T-cell (primary cell): ENCODE measurements at places on chromosomes 6 and 20.

DNA sequence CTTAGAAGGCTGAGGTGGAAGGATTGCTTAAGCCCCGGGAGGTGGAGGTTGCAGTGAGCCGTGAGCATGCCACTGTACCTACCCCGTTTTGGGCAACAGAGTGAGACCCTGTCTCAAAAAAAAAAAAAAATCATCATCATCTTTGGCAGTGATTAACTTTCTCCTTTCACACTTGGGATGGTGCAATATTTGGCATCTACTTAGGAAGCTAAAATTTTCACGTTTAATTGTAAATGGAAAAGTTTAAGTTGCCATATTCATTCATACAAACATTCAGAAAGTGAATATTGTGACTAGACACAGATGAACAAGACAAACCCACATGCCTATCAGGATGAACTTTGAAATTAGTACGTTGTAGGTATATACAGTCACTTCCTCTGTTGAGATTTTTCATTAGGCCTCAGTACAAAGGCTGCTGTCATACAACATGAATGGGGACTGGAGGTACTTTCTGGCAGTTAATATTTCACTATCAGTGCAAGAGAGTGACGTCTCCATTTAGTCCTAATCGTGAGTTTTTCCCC is 10.3 kb downstream of the TOP1 start:
- no peak for DNase-seq

DNA sequence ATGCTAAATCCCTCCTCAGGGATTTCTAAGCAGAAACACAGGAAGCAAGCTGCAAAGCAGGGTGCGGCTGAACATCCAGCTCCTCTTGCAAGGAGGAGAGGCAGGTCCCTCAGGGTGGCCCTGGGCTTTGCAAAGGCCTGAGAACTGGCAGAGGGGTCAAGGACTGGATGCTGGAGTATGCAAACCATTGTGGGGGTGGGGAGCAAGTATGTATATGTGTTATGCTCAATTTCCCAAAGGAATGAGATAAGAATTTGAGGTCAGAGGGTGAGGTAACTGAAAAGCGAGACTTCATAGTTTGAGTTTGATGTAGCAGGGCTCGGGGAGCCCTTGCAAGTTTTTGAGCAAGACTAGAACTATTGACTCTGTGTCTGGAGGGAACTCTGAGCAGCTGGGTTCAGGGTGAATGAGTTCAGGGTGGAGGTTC is 11.2 kb downstream of the SLC22A2 start:
- no peak for DNase-seq

GRCh38 chr6:33857093-33857931 is 53.5 kb upstream of the MLN start:
- no peak for DNase-seq

GRCh38 chr6:42727087-42727611 is 4.8 kb upstream of the PRPH2 start:
- no peak for DNase-seq

DNA sequence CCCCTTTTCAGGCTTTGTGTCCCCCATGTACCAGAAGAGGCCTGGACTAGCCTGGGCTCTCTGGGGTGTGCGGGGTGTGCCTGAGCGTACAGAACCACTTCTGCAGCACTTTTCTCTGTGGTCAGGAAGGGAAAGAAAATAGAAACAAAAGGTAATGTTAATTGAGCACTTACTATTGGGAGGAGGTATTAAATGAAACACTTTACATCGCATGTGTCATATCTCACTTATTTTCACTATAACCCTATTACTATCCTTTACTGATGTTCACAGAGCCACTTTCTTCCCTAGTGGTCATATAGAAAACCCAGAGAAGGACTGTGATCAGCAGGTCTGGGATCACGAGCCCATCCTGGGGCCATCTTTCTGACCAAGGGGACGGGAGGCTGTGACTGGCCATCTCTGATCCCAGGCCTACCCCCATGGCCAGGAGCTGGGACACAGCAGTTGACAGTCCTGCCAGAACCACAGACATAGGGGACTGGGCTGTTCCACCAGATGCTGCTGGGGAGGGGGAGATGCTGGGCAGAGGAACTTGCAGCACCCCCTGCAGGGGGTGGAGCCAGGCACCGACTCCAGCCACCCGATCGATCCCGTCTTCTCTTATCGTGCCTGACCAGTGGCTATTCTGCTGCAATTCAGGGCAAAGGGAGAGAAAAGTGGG is 107.6 kb downstream of the VEGFA start:
- DNase-seq: no peak

DNA sequence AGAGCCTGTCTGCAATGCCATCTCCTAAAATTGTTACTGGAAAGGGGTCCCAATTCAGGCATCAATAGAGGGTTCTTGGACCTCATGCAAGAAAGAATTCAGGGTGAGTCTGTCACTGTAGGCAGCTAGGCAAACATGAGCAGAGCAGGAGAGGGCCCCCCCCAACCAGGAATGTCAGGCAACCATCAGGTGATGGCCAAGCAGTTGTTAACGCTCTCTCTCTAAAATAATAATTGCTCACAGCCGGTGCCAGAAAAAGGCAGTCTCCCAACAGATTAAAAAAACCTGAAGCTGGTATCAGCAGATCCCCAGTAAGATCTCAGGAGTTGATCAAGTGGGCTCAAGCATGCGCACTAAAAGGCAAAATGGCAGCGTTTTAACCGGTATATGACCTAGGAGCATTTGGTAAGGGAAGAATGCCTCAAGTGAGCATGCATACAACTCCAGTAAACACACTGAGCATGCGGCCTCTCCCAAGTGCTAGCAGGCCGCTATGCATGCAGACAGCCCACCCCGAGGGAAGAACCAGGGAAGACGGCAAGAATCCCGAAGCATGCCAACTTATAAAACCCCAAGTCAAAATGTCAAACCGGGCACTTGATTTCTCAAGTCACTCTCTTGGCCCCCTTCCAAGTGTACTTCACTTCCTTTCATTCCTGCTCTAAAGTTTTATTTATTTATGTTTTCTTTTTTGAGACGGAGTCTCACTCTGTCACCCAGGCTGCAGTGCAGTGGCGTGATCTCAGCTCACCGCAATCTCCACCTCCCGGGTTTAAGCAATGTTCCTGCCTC is 44.0 kb upstream of the RNGTT start:
- DNase-seq: no peak

GRCh38 chr20:52612046-52612632 is 360.0 kb upstream of the TSHZ2 start:
- no peak for DNase-seq

DNA sequence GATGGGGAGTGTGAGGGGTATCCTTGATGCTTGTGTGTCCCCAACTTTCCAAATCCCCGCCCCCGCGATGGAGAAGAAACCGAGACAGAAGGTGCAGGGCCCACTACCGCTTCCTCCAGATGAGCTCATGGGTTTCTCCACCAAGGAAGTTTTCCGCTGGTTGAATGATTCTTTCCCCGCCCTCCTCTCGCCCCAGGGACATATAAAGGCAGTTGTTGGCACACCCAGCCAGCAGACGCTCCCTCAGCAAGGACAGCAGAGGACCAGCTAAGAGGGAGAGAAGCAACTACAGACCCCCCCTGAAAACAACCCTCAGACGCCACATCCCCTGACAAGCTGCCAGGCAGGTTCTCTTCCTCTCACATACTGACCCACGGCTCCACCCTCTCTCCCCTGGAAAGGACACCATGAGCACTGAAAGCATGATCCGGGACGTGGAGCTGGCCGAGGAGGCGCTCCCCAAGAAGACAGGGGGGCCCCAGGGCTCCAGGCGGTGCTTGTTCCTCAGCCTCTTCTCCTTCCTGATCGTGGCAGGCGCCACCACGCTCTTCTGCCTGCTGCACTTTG is at the start of gene TNF:
TSS of gene TNF (plus strand) at position 231 of the 567 bp plus-strand sequence. CDS start at position 408, 177 bp downstream.
- peak; percentile 58 for DNase-seq

- DNase-seq: no peak
Observed at GRCh38 chr20:63686492-63687321, 9.7 kb upstream of the TNFRSF6B start.

DNA sequence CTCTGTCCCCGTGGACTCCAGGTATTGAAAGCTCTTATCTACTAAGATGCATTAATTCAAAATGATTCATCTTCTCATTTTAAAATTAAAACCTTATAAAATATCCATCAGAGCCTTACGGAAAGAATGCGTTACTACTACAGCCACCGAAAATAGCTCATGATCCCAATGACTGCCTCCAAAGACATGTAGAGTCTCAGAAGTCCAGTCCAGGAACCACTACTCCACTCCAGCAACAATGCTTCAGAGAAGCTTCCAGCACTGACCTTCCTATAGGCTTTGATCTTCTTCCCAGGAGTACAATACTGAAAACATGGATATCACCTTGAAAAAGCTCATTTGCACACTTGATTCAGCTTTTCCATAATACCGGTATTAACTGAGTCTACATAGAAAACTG is 94.3 kb downstream of the CHD6 start:
- no peak for DNase-seq

DNA sequence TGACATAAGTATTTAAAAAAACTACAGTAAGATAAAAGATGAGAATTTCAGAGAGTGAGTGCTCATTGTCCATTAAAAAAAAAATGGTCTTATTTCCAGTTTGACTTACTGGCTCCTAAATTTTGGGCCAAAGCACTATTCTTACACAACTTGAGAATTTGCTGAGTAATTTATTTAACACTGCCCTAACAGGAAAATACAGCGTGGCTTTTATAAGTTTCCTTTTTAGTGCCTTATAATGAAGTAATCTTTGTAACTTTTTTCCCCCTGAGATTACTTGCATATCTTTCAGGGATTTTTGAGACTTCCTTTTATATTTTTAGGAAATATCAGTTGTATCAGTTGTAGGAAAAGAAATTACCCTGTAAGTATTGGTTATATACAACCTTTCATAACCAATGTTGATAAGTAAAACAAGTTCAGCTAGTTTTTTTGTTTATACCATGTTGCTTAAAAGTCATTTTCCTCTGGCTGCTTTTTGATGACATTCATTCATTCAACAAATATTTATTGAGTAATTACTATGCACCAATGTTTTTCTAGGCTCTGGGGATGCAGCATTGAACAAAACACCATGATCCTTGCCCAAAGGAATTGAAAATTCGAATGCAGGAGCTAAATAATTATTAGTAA is 106.4 kb upstream of the SGK1 start:
- DNase-seq: no peak

DNA sequence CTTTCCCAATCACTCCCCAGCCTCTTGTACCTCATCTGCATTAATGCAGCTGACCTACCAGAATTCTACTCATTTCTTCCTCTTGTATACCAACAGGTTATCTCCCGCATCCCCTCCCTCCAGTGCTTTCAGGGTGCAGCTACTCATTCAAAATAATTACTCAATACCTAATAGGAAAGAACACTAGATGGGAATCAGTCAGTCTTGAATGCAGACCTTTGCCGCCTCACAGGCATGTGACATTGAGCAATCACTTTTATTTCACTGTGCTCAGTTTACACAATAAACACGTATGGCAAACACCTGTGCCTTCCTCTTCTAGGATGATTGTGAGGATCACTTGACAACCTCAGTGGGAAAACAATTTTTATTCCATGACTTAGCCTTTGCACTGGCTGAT is 13.3 kb downstream of the ZSCAN31 start:
- no peak for DNase-seq

GRCh38 chr20:2206957-2207769 is 88.6 kb upstream of the TGM3 start:
- DNase-seq: peak; percentile 14

GRCh38 chr6:47097092-47097945 is 55.2 kb upstream of the ADGRF1 start:
- DNase-seq: no peak

DNA sequence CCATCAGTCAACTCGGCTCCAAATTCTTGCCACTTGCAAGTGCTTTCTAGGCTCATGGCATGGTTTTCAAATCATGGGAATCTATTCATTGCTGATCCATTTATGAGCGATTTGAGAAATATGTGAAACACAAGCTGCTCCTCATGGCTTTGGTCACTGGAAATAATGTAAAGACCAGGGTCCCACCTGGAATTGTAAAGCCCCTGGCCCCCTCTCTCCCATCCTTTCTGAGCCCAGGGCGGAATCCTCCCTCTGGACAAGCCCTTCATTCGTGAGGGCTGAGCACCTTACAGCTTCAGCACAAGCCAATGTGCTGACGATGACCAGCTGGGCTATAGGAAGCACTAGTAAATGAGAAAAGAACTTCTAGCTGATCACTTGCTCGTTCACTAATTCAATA is 96.0 kb downstream of the RNASET2 start:
- DNase-seq: no peak

DNA sequence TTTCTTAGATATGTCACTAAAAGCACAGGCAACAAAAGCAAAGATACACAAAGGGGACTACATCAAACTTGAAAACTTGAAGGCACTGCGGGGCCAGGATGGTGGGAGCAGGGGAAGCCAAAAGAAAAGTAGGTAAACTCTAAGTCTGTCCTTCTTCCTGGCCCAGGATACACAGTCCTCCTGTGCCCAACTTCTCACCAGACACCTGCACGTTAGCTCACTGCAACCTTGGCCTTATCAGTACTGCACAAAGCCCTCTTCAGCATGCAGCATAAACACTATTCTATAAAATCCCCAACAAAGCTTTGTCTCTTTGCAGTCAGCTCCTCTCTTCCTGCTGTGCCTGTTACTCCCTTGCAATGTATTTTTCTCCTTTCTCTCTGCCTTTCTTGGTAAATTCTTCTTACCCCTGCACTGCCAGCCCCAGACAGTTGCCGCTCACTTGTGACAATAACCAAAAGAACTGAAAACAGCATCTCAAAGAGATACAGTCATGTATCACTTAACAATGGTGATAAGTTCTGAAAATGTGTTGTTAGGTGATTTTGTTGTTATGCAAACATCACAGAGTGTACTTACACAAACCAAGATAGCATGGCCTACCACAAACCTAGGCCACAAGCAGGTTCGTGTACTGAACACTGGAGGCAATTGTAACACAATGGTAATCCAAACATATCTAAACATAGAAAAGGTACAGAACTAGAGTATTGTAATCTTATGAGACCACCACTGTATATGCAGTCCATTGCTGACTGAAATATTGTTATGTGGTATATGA is 51.2 kb downstream of the NINL start:
- no peak for DNase-seq

- no peak for DNase-seq
Observed at GRCh38 chr6:121858310-121858709, 422.9 kb downstream of the GJA1 start.

- DNase-seq: no peak
Observed at GRCh38 chr20:10657453-10657852, 16.3 kb downstream of the JAG1 start.

GRCh38 chr6:103672169-103672568 is 1187.5 kb downstream of the HACE1 start:
- DNase-seq: no peak

- no peak for DNase-seq
Observed at GRCh38 chr6:128367437-128367836, 153.0 kb downstream of the PTPRK start.
